ENCODE measurements at places on chromosomes 1 and 21.
A peak's percentile ranks its signal among the peaks of the same experiment; 100 is the strongest.

DNA sequence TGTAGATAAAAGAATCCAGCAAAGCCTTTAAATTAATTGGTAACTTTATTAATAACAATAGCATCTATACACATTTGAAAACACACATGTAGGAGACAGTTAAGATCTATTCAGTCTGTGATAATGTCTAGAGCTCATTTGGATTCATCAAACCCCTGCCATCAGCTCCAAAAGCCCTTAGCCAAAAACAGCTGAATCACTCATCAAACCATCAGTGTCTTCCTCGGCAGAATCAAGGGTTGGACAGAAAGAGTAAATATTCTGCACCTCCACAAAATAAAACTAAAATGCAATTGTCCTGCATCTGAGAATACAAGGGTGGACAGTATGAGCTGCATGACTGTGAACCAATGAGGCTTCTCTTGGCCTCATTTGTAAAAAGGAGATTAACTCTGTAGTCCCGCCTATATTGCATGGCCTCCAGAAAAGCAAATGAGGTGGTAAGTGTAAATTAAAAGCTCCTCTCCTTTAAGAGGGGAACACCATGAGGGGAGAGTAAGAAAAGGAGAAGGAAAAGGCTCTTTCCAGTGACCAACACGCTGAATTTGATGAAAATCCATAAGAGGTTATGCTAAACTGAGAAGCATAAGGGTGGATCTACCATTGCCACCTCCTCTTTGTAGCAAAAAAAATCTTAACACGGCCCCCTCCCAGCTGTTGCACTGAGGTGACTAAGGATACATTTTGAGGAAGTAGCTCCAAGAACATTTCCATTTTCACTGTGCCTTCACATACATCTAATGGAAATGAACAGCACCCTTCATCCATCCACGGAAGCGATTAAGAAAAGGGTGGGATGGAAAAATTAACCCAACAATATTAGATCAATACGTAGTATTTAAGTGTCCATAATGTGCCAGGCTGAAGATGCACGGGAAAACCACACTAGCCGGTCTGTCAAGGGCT lies 14.7 kb upstream of the BOLA1 start:
- DNase-seq: peak; percentile 48

- DNase-seq: no peak
Measured at GRCh38 chr1:50591598-50591997, 168.4 kb upstream of the DMRTA2 start.

DNA sequence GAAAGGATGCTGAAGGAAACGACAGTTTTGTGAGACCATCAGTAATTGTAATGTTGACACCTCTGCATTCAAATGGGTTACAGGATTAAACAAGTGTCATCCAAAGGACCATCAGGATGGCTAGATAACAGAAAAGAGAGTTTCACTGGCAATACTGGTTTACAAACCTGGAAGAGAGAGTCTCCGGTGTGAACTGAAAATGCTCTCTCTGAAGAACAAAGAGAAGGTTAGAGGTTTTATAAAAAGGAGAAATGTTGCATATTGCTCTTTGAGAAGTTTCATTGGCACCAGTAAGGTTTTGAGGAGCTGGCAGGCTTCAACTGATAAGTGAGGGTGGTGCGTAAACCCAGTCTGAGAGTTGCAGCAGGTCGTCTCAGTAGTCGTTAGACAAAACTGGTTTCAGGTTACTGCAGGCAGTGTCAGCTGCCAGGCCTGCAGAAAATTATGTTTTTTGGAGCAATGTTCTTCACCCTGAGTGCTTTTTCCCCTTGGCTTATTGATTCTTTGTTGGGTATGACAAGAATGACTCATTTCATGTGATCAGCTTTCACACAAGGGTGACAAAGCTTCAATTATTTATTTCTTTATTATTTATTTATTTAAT lies 42.2 kb downstream of the KCNK1 start:
- DNase-seq: no peak

DNA sequence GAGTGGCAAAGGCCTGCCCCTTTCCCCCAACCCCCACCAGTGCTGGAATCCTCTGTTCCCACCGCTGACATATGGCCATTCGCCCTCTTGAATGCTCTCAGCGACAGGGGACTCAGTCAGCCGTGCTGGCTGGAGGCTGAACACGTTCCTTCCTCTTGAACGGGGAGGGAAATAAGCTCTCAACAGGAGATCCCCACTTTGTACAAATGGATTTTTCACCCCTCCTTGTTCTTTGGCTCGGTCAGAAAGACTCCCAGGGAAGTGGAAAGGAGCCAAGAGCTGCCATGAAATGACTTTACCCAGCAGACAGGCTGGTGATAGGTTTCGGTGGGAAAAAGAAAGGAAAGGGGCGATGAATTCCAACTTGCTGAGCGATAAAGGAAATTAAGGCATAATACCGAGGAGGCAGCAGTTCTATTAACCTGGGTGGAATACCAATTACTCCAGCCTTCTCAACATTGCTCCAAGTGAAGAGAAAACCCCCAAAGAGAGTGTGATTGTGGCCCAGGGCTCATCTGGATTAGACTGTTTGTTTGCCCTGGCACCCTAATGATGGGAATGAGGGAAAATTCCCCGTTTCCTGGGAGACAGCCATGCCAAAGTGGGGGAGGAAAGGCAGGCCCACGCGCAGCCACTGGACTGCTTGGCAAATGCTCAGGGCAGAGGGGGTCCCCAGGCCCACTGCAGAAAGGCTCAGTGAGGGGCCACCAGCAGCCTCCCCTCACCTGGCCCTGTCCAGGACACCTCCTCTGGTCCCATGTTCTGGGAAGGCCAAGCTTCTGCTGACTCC lies 23.9 kb downstream of the LRP8 start:
- no peak for DNase-seq

DNA sequence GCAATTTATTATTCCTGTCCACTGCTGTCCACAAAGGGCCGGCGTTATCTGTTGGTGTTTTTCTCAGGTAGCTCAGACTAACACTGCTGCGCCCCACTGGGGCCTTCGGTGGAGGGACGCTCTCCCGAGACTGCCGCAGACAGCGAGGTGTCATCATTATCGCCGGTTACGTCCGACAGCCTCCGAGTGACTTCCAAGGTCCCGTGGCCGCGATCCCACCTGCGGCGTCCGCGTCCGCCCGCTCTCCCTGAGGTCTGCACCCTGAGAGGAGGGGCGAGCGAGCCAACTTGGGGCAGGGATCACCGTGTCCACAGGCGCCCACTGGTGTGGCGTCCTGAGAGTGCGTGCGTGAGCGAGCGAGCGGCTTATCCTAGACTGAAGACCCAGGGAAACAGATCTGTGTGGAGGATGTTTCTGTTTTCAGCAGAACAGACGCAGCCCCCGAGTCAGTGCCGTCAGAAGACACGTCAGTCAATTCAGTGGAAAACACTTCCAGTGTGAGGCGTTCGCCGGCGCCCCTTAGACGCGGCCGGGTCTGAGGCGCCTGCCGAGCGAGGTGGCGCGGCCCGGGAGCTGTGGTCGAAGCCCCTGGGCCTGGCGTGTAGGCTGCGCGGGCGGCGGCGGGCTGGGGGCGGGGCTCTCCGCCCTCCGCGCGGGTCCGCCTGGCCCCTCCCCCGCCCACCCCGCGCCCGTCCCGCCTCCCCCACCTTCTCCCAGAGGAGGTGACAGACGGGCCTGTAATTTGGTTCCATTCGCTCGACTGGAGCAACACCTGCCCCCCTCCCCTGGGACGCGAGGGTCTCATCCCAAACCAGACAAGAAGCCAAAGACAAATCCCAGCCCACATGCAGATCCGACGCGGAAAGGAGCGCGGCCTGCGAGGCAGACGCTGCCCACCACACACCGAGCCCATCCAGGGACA lies 12.6 kb downstream of the NHLH2 start:
- DNase-seq: no peak

GRCh38 chr21:42878678-42878992 lies 704 bp downstream of the WDR4 start:
- no peak for DNase-seq

GRCh38 chr1:171699531-171699930 lies 42.3 kb downstream of the VAMP4 start:
- no peak for DNase-seq

DNA sequence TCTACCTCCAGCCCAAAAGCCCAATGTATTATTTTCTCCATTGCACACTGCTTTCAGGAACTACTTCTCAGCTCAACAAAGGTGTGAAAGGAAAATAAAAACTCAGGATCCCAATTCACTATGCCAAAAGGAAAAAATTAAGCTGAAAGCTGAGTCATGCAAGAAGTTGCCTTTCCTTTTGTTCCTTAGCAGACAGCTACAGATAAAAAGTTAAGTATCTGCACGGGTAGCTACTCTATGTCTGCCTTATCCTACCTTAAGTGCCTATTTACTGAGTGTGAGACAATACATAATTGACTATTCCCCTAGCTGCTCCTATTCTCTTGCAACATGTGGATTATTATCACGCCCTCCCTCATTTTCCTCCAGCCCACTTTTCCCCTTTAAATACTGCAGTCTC lies 84.1 kb downstream of the ADCY10 start:
- DNase-seq: no peak

DNA sequence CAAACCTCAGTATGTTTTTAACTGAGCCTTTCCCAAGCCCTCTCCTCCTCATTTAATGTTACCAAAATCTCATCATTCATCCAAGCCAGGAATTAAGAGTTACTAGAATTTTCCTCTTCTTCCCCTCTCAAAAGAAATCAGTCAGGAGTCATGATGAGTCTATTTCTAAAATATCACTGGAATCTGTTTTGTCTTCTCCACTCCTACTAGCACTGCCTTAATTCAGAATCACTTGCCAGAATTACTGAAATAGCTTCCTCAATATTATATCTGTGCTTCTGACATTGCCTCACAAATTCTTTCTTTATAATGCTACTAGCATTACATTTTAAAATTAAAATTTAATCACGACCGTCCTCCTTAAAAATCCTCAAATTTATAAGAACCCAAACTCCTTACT lies 106.1 kb downstream of the PTGER3 start:
- DNase-seq: no peak

DNA sequence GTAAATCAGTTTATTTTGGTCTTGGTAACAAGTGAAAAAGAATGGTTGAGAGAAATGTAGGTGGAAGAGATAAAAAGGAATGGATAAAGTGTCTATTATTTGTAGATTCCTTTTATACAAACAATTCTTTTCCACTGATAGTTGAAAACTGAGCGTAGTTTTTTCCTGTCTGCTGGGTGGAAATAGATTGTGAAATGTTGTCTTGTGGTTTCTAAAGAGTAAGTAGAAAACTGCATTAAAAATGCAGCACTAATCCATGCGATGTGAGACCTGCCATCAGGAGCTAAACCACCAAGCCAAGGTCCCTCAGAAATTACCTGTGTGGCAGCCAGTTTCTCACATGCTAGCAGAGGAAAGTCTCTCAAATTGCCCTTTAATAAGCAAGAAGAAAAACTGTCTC lies 103.2 kb upstream of the SLC44A3 start:
- no peak for DNase-seq

DNA sequence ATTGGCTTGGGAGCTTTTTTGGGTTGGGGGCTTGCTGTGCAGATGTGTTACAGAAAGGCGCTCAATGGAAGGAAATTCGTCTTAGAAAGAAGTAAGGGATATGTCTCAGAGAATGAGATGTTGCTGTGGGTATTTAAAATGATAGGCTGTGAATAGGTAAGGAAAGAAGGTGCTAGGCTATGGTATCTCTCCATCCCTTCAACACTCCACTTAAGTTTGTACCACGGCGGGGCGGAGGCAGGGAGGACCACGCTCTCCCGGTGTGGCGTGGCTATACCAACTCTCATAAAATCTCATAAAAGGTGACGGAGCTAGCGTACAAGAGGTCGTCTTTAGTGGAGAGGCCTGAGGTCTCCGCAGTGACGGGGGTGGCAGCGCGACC lies 305 bp upstream of the RPS6KC1 start:
- no peak for DNase-seq

DNA sequence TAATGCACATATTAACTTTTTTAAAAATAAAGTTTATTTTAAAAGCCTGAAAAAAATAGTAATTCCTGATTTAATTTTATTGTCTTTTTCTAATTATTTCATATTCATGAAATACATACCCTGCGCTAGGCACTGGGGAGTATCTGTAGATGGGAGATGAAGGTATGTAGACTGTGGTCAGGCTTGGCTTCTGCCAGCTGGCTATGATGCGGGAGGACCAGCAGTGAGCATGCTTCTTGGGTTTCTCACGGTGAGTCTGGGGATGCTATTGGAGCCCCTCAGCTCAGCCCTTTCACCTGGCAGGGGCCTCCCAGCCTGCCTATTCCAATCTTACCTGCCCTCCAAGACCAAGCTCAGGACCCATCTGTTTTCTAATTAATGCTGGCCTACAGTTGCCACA lies 138.4 kb downstream of the NOS1AP start:
- DNase-seq: no peak

- no peak for DNase-seq
Measured at GRCh38 chr1:90192408-90192807, 197.5 kb downstream of the ZNF326 start.

GRCh38 chr1:163315773-163316374 lies 5.9 kb upstream of the NUF2 start:
- no peak for DNase-seq

GRCh38 chr1:19532519-19532918 lies 47.2 kb upstream of the CAPZB start:
- no peak for DNase-seq

GRCh38 chr1:112358798-112359408 lies 37.1 kb upstream of the CTTNBP2NL start:
- DNase-seq: no peak

DNA sequence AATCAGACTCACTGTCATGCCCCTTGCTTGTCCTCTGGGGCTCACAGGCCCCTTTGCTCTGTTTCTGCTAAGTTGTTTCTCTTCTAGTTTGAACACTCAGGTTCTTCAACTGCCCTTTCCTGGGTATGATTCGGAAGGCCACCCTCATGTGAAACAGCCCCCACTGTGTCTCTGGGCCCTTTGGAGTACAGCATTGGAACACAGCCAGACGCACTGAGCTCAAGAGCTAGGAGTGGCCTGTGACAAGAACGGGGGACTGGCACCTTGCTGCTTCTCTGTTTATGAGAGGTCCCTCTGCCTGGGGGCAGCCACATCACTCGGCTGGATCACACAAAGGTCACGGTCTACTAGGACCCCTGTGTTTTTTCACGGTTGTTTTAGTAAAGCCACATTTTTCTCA lies 114.4 kb upstream of the ZC3H12A start:
- DNase-seq: no peak

- no peak for DNase-seq
Measured at GRCh38 chr1:58409336-58409735, 137.2 kb downstream of the OMA1 start.

DNA sequence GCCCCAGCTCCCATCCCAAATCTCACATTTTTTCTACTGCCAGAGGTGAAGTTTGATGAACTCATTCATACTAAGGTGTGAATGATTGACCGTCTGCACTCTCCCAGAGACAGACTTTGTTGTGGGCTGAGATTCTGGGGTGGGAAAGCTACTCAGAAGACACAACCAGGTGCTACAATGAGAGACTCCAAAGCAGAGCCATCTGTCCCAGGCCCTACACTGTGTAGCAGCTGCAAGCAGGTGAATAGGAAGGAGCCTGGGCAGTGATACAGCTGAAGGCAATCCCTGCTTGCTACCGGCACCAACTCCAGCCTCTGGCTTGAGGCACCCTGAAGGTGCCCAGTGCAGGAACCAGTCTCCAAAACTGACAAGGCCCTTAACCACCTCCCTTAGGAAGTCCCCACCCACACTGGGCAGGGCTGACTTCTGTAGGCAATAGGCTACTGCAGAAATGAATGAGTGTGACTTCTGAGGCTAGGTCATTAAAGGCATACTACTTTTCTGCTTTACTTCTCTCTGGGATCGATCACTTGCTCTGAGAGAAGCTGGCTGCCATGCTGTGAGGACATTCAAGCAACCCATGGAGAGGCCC lies 79.7 kb upstream of the RUNX3 start:
- DNase-seq: no peak

All from GM12878 (cell line).